Activated CD8-positive, alpha-beta memory T cell treated with anti-CD3 and anti-CD28 coated beads for 1 hour (primary cell): ENCODE measurements at places on chromosomes 4 and X.

DNA sequence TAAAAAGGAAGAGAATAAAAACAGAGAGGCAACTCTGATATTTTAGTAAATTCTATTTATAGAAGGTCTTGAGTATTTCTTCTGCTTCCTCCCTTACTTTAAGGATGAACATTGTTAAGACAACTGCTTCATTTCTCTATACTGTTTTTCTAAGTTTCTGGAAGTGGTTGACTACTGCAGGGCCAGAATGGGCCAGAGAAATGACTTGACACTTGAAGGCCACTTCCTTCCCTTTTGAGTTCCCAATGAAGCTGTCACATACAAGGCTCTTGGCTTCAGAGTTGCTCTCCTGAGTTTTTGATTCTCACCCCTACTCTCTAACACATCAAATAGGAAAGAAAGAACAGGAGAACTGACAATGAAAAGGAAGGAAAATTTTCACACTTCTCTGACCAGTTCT is 37.6 kb downstream of the PKD2 start:
- DNase-seq: no peak

DNA sequence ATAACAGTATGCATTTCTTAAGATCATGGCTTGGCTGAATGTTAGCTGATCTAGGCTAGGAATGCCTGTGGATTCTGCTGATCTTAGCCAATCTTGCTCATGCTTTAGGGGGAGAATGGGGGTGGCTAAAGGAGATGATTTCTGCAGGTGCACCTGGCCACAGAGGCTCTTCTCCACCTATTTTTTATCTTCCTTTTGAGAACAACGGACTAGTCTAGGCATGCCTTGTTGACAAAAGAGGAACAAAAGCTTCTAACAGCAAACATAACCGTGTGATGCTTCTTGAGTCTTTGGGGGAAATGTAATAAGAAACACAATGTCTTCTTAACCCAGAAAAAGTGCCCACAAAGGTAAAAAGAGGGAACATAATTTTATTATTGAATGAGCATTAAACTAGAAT is 743.5 kb downstream of the ARAP2 start:
- no peak for DNase-seq

- no peak for DNase-seq
These were observed 43.9 kb downstream of the PTTG2 start for GRCh38 chr4:38004062-38004461.

DNA sequence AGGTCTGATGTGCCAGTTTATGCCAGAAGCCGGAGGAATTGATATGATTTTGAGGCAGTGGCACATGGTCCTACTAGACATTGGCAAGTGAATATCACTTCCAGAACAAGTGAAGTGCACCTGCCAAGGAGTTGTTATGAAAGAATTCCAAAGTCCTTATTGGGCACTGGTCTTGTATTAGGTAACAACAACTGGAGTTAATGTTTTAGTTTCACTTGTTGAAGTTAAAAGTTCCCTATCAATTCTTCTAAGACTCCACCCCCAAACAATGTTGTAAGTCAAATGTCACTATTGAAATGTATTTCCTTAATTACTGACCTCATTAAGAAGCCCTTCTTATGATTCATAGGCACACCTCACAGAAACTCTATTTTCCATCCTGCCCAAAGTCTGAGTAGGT is 3.1 kb downstream of the TET2 start:
- no peak for DNase-seq

GRCh38 chrX:68945603-68946228 is 116.9 kb downstream of the EFNB1 start:
- no peak for DNase-seq

- DNase-seq: no peak
These were observed 665.5 kb downstream of the TLL1 start for GRCh38 chr4:166538491-166539005.

DNA sequence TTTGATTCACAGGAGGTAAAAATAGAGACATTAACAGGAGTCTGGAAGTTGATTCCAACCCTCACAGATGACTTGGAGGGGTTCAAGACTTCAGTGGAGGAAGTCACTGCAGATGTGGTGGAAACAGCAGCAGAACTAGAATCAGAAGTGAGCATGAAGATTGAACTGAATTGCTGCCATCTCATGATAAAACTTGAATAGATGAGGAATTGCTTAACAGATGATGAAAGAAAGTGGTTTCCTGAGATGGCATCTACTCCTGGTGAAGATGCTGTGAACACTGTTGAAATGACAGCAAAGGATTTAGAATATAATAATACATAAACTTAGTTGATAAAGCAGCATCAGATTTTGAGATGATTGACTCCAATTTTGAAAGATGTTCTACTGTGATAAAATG is 76.5 kb downstream of the RELL1 start:
- no peak for DNase-seq

- DNase-seq: no peak
These were observed 10.8 kb downstream of the CLCN4 start for GRCh38 chrX:10167573-10167972.

GRCh38 chr4:108003982-108004515 is 14.4 kb downstream of the HADH start:
- no peak for DNase-seq

- no peak for DNase-seq
These were observed 373.6 kb downstream of the MID1IP1 start for GRCh38 chrX:39174772-39175417.

GRCh38 chr4:6474053-6474568 is 1.7 kb upstream of the PPP2R2C start:
- no peak for DNase-seq

DNA sequence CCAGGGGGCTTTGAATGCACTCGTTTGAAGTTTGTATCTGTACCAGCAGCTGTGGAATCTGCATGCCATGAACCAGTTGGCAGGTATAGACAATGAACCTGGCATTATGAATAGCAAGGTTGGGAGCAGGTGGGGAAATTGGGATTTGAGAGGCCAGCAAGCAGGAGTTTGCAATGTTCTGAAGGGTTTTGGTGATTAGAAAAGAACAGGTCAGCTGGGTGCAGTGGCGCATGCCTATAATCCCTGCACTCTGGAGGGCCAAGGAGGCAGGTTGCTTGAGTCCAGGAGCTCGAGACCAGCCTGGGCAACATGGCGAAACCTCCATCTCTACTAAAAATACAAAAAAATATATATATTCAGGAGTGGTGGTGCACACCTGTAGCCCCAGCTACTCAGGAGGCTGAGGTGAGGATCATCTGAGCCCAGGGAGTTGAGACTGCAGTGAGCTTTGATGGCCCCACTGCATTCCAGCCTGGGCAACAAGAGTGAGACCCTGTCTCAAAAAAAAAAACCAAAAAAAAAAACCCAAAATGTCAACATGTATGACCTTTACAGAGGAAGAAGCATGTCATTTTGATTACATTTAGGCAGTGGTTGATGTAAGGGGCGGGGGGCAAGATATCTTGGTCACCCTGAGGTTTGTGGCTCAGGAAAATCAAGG is 63.9 kb downstream of the TSC22D3 start:
- no peak for DNase-seq

DNA sequence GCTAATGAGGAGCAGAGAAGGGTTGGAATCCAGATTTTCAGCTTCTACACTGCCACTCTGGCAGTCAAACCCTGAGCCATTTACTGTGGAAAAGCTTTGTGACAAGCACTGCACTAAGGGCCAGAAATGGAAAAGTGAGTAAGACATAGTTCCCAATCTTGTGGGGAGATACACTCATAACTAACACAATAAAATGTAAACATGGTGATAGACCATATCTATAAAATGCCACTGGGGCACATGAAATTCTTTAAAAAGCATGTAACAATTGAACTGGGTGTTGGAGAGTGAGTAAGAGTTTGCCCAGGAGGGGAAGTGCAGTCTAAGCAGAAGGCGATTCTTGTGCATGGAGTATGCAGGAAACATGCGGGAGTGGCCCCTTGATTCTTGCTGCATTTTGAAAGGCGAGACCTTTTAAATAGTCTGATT is 32.0 kb upstream of the ANXA5 start:
- DNase-seq: no peak

DNA sequence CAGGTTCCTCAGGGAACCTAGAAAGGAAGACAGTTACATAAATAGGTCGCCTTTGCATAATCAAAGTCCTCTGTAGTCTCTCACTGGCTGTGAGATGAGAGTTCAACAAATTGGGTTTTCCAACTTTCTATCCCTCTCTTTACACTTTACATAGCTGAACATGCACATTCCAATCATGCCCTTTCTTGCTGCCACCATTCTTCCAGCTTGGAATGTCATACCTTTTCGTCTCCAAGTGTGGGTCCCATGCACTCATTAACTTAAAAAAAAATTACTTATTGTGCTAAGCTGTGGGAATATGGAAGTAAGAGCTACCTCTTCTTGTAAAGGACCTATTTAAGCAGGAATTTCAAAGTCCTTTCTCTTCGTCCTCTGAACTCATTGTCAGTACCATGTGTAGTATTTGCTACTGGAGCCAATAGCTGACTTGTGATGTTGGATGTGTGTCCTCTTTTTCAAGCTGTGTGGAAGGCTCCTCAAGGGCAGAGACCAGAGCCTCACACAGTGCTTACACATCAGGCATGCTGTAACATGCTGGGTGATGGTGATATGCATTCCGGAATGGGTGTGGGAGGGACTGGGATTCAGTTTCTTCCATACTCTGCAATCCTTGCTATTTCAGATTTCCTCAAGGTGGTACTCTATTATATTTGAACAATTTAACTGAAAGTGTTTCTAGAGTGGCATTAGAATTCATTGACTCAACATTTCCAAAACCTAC is 7.1 kb downstream of the ENOPH1 start:
- no peak for DNase-seq

- no peak for DNase-seq
These were observed 189.1 kb downstream of the GPC3 start for GRCh38 chrX:133796282-133796681.

DNA sequence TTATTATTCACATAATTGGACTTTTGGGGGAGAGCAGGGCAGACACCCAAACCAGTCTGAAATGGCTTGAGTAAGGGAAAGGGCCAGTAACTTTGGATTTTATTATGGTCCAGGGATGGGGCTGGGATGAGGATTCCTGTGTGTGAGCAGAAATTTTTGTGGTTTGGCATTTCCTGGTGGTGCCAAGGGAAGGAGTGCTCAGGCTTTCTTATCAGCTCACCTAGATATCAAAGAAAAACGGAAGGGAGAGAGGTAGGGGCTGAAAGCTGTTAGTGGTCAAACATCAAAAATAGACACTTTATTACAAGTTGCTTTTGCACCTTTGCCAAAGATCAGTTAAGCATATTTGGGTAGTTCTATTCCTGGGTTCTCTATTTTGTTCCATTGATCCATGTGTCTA is 128.5 kb upstream of the DIPK2B start:
- DNase-seq: no peak

DNA sequence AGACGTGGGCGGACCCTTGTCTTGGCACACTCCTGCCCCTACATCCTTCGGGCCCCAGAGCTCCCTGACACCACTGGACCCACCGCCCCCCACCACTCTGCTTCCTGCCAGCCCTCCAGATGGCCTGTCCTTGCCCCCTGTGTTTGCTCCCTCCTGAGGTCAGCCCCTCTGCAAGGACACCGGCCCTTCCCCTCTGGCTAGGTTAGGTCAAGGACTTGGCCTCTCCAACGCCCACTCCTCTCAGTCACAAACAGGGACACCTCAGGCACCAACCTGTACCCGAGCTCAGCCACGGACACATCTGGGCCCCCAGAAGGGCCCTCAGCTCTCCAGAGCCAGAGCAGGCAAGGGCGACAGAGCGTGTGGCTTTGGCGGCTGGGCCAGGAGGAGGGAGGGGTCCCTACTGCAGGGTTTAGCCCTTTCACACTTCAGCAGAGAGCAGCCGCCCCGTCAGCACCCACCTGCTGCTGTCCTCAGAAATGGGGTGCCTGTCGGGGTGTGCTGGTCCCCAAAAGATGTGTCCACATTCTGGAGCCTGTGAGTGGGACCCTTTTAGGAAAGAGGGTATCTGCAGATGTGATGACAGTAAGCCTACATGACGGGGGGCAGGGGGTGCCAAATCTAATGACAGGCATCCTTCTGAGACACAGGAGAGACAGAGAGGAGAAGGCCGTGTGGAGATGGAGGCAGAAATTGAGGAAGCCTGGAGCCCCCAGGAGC is 23.5 kb upstream of the DUSP9 start:
- no peak for DNase-seq

GRCh38 chr4:167000141-167000852 is 234.0 kb downstream of the SPOCK3 start:
- no peak for DNase-seq

DNA sequence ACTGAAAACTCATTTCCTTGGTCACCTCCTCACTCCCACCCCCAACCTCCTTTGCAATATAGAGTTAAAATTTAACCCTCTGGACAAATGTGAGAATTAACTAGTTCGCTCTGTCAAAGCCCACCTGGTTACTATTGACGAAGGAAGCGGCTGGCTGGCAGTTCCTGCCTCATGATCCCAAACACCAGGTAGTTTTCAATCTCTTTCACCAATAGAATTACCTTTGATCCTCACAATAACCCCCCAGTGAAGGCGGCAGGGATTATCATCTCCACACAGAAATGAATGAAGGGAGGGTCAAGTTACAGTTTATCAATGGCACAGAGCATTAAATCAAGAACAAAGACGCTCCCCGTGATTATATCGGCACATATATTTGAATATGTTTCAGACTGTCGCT is 65.7 kb upstream of the TTC29 start:
- no peak for DNase-seq

- no peak for DNase-seq
These were observed 116.8 kb downstream of the SCD5 start for GRCh38 chr4:82681754-82682153.

GRCh38 chr4:112857461-112857860 is 192.0 kb upstream of the ANK2 start:
- DNase-seq: no peak

- no peak for DNase-seq
These were observed 389.9 kb upstream of the ANXA10 start for GRCh38 chr4:167702391-167702790.

DNA sequence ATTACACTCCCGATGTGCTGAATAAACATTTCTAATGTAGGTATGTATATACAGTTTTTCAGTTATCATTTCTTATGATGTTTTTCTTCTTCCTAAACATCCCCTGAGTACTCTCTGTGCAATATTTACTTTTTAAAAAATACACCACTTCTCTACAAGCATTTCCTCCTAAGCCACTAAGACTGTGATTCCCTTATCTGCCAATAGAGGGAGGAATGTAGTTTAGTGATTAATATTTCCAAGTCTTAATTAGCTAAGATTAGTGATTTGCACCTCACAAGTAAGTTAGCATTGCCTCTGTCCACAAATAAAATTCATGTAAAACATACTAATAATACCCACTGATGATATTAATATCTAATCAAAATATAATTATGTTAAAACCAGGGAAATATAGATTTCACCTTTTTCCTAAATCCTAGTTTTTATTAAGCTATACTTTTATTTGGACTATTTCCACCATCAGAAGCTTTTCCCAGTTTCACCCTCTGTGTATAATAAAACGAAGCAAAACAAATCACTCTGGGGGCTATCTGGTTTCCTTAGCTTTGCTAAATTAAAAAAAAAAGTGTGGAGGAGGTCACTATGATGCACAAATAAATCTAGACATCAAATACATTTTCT is 909.1 kb downstream of the FAT4 start:
- DNase-seq: no peak

GRCh38 chrX:133741303-133741702 is 244.1 kb downstream of the GPC3 start:
- no peak for DNase-seq
